ENCODE measurements at places on chromosomes 5 and 9.
A peak's percentile ranks its signal among the peaks of the same experiment; 100 is the strongest.

DNA sequence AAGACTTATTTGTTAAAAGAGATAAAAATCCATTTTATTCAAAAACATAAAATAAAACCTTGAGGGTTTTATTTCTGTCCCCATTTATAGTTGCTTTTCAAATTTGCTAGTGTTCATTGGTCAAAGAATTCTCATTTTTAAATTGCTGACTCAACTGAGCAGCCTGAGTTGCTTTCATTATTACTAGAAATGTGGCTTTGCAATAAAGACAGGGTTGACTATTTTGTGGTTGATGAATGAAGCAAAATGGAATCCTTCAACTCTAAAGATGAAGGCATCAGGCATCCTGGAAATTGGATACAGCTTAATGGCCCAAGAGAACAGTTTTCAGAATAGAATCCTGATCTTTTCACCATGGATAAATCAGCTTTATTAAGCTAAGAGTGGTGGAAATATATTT lies 23.9 kb upstream of the PPP3R2 start:
- no peak for DNase-seq

GRCh38 chr9:88997646-88998045 lies 6.4 kb downstream of the S1PR3 start:
- no peak for DNase-seq

DNA sequence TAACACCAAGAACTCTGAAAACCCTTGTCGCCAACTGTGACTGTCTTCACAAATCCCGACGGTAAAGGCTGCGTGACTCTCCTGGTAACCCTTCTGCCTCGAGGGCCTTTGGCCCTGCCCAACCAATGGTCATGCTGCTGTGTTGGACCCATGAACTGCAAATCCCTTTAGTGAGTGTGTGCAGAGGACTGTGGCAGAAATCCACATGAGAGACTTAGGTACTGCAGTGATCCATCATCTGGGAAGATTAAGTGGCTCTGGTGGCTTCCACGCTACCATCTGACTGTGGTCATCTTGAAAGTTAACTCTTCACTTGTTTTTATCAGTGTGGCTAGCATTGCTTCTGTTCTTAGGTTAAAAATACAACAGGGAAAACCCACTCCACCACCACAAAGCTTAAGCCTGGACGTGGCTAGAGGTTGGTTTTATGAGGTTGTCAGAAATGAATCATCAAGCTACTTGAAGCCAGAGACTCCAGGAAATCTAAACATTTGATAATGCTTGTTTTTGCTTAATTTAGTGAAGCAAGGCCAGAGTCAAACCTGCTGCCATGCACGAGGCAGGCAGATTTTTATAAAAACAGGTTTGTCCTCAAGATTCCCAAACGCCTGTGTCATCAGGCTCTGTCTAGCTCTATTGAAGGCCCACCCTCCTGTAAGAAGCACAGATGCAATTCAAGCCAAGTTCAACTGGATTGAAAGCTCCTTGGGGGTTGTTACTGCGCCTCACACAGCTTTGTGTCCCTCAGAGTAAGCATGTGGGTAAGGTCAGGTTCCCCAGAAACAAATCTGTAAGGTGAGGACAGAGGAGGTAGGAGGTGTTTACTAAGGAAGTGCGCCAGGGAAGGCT lies 52.7 kb upstream of the ERCC6L2 start:
- DNase-seq = no peak

GRCh38 chr9:20197976-20198685 lies 409.3 kb upstream of the SLC24A2 start:
- DNase-seq = peak; percentile 25

All from iPS-NIHi11 (cell line).